ENCODE measurements at places on chromosomes 2 and 18.

DNA sequence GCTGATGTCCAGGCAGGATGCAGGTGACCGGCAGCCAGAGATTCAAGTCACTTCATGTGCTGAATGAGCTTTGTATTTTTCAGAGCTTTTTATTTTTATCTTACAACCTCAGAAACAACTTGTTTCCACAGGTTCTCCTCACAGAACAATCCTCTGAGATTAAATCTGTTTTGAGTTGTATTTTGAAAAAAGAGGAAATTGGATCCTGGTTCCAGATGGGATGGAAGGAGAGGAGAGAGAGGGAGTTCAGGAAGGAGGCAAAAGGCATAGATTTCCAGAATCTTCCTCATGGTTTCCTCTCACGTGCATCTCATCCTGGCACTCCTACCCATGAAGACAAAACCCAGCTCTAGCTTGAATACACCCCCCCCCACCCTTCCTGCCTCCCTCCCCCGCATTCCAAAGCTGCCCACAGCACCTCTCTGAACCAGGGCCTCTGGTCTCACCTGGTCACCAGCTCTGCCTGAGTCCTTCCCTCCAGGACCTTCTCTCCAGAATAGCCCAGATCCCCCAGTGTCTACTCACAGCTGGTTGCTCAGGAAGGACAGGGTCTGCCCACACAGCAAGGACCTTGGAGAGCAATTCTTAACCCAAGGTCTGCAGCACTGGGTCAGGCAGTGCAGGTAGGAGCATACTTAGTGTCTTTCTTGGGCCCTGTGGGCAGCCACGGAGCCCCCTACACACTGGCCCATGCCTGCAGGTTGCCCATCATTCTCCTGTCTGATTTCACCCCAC, 104.7 kb downstream of the ZFP36L2 start:
- ATAC-seq: peak; percentile 24

- no peak for ATAC-seq
Measured at GRCh38 chr2:185142677-185143076, 544.3 kb downstream of the ZNF804A start.

- ATAC-seq: no peak
Measured at GRCh38 chr18:5909125-5909524, 13.8 kb upstream of the TMEM200C start.

GRCh38 chr2:53036196-53036595, 731.4 kb upstream of the CHAC2 start:
- ATAC-seq: no peak

DNA sequence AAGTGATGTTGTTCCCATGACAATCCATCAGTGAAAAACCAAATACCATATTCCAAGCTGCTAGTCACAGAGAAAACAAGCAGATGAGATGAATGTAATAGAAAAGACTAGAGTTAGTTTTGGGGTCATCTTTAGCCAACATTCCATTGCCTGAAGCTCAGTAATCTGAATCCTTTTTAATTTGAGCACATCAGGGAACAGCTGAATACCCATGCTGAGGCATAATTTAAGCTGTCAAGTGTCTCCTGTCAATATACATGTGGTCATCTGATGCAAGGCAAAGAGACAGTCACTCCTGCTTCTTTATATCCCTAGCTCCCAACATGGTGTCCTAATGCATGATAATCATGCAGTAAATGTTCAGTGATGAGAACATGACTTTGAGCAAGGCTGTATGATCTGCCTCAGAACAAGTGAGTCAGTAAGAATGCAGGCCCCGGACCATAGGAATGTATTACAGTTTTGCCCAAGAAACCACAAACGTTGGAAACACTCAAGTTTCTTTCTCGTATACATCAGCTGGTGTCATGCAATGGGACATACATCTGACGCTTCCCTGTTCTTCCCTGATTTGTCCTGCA, 48.0 kb downstream of the CDK15 start:
- no peak for ATAC-seq

DNA sequence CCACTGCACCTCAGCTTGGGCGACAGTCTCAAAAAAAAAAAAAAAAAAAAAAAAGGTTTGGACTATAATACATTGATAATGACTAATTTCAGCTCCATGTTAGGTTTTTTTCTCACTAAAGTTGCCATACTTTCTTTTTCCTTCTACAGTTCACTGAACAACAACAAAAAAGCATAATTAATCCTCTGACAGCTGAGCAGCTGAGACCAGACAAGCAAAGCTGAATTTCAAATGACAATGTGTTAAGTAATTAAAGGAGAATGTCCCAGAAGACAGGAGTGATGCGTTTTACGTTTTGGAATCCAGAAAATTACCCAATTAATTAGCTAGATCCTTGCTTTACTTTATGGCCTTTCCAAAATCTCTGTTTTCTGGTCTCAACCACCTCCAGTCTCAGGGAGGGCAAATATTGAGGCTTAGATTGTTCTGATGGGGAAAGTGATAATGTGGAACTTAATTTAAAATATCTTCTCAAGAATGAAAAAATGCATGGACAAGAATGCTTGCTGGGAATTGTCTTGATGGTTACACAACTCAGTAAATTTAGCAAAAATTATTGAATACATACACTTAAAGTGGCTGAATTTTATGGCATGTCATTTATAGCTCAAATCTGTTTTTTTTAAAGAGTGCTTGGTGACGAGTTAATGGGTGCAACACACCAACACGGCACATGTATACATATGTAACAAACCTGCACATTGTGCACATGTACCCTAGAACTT, 17.4 kb upstream of the RMDN2 start:
- no peak for ATAC-seq

GRCh38 chr2:86825693-86826381, 35.1 kb upstream of the CD8A start:
- ATAC-seq: peak; percentile 51

DNA sequence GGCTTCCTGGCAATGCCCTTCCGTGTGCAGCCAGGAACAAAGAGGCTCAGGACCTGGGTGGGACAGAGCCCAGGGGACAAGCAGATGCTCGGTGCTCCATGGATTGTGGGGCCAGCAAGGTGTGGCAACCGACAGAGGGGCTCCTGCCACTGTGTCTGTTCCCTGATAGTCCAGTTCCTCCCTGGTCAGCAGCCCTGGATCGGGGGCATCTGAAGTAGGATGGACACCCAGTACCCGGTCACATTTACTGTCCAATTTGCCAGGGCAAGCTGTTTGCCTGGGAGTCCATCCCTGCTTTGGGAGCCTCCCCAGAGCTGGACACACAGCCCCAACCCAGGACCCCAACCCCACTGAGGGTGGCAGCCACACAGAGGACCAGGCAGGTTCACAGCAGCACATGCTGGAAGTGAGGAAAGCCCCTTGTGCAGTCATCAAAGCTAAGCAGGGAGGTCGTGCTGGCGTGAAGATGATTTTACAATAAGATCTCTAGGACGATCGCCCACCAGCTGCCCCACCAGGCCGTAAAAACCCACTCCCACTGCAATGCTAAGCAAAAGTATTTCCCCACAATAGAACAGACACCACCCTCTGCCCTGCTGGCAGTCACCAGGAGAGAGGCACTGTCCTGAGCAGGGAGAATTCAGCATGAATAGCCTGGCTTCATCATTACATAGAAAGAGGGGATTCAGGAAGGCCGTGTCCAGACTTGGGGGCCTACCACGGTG, 141.7 kb downstream of the NDUFA10 start:
- no peak for ATAC-seq

- peak; percentile 32 for ATAC-seq
Measured at GRCh38 chr18:56645415-56646016, 5.6 kb upstream of the WDR7 start.

DNA sequence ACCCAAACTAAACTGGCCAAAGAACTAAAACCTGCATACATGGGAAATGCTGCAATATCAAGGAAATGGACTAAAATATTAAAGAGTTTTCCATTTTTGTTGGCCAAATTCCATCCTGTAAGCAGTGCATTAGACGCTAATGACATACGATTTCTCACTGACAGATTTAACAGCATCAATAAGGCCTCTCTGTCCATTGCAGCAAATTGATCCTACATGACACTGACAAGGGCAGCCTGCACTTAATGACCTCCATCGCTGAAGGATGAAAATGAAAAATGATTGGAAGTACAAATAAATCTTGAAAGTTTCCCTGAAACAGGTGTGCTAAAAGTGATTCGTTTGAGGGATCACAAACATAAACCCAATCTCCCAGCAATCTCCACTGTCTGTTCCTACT, 317.6 kb upstream of the KLHL14 start:
- no peak for ATAC-seq

- no peak for ATAC-seq
Measured at GRCh38 chr2:207819839-207820784, 50.4 kb upstream of the FZD5 start.

- ATAC-seq: peak; percentile 25
Measured at GRCh38 chr2:219060821-219061791, at the start of gene IHH. Gene IHH, minus strand, starts transcription at chr2:219060921. Its CDS starts 454 bp downstream, at chr2:219060467.
